ENCODE measurements at places on chromosomes 16 and 17.

GRCh38 chr17:44801880-44802279 is 28.2 kb downstream of the GJC1 start:
- DNase-seq = no peak

DNA sequence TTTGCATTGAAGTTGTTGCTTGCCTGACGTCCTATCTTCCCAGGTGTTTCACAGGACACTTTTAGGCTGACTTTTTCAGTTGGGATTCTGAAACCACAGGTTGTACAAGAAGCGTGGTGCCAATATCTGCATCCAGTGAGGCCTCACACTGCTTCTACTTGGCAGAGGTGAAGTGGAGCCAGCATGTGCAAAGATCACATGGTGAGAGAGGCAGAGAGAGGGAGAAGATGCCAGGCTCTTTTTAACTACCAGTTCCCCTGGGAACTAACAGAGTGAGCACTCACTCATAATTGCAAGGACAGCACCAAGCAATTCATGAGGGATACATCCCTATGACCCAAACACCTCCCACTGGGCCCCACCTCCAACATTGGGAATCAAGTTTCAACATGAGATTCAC is 5.8 kb upstream of the ABCA6 start:
- DNase-seq = no peak

DNA sequence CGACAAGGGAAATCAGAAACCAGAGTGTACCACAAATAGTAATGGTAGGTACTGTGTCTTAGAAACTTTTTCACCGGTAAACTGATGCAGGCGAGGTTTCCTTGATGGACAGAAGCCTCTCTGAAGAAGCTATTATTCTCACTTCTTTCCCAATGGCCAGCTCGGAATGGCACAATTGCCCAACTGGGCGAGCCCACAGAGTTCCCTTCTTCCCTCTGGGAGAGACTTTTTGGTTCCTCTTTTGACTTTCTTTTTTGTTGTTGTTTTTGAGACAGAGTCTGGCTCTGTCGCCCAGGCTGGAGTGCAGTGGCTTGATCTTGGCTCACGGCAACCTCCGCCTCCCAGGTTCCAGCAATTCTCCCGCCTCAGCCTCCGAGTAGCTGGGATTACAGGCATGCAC is 16.9 kb downstream of the SLC43A2 start:
- DNase-seq = no peak

DNA sequence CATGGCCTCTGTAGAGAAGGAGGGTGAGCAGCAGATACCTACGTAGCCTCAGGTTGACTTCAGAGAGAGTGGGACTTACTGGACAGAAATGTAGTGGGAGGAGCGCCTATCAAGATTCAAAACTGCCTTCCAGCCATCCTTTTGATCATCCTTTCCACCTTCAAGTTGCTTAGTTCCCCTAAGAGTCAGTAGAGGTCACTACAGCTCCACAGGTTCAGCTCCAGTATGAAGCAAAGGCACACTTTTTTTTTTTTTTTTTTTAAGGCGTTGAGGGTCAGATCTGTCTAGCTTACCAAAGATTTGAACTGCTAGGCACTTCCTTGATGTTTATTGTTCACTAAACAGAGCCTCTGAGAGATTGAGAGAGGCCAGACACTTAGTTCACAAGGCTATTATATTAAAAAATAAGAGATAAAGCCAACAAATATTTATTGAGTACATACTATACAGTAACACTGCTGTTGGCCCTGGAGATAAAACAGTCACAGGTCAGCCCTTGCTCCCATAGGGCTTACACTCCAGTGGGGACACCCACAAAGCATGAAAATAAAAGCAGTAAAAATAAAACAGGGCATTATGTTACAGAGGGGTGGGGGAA is 3.1 kb downstream of the RNF227 start:
- peak; percentile 87 for DNase-seq

- no peak for DNase-seq
Measured at GRCh38 chr16:28067604-28068379, 4.3 kb upstream of the GSG1L start.

DNA sequence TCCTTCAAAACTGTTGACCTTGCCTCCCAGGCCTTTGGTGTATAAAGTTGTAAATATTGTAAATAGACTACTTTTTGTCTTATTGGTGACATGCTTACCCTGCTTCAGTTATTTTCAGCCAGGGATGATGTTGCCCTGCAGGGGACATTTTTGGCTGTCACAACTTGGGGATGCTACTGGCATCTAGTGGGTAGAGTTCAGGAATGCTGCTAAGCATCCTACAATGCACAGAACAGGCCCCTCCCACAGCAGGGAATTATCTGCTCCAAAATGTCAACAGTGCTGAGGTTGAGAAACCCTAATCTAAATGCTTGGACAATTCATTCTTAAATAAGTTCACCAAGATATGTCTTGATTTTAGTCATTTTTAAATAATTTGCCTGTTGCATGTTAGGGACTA is 459.8 kb downstream of the PMP22 start:
- no peak for DNase-seq

DNA sequence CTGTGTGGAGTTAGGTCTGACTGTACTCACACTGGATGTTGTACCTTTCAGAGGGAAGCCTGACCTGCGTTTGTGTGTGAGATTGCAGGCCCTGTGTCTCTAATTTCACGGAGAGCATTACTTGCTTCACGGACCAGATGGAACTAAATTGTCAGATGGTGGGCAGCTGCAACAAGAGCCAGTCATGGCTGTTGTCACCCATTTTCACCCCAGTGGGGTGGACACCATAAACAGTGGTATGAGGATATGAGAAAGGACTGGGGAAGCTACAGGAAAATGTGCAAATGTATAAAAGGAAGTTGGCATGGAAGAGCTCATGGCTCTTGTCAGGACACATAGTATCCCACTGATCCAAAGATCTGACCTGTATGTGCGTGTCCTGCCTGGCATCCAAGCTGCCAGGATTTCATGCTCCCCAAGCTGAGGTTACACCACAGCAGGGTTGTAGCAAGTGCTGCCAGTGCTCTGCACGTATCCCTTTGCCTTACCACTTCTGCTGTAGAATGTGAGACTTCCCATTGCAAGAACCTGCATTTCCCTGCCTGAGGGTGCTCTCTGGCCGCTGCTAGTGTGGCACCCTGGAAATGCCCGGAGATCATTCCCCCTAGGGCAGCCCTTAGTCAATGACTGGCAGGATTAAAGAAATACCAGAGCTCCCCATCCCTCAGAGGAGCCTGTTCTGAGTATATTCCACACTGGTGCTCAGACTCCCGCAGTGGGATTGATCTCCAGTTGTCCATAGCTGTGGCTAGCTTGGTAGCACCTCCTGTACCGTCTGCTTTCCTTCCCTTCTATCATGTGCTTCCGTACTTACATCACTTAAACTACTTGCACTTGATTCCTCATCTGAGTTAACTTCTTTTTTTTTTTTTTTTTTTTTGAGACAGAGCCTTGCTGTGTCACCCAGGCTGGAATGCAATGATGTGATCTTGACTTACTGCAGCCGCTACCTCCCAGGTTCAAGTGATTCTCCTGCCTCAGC is 70.4 kb upstream of the TANC2 start:
- no peak for DNase-seq

- DNase-seq = peak; percentile 36
Measured at GRCh38 chr16:29790949-29791844, 646 bp downstream of the KIF22 start.

DNA sequence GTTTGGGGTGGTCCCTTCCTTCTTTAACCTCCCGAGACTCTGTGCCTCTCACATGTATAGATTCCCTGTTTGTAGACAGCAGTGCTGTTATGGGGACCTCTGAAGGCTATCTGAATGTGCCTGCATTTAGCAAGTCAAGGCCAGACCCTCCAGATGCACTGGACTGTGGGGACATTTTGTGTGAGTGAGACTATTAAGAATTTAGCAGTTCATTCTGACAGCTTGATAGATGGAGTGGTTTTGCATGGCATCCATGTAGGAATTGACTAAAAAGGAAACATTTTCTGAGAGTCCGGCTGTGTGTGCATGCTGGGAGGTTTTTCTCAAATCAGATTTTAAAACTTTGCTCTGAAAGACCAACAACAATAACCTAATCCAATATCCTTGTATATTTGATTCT is 226.3 kb downstream of the MSI2 start:
- no peak for DNase-seq

- DNase-seq = no peak
Measured at GRCh38 chr16:58451265-58451689, 48.7 kb upstream of the NDRG4 start.

- DNase-seq = peak; percentile 39
Measured at GRCh38 chr17:68398691-68399637, 58.3 kb downstream of the WIPI1 start.

DNA sequence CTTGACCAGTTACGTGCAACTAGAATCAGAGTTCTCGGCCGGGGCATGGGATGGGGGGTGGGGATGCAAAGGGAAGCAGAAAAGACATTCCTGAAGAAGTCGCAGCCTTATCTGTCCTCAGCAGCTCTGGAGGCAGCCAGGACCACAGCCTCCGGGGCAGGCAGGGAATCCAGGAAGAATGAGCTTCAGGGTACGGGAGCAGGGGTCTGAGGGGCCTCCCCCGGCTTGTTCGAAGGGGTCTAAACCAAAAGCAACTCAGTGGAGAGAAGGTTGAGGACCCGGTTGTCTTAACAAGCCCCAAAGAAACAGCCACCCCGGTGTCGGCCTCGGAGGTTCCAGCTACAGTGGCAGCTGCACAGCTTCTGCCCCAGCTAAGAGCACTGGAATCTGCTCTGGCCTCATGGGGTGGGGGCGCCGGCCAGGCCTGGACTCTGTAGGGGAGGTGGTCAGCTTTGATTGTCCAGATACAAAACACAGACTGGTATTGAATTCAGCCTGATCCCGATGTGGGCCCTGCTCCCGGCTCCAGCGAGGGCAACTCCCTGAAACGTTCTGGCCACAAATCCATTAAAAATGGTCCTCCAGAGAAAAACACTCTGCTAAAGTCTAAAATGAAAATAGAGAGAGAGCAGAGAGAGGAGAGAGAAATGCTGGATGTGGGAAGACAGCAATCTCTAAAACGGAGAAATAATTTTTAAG is 7.7 kb downstream of the HOXB4 start:
- DNase-seq = no peak

GRCh38 chr17:60832151-60832585 is 154.5 kb downstream of the BCAS3 start:
- no peak for DNase-seq

DNA sequence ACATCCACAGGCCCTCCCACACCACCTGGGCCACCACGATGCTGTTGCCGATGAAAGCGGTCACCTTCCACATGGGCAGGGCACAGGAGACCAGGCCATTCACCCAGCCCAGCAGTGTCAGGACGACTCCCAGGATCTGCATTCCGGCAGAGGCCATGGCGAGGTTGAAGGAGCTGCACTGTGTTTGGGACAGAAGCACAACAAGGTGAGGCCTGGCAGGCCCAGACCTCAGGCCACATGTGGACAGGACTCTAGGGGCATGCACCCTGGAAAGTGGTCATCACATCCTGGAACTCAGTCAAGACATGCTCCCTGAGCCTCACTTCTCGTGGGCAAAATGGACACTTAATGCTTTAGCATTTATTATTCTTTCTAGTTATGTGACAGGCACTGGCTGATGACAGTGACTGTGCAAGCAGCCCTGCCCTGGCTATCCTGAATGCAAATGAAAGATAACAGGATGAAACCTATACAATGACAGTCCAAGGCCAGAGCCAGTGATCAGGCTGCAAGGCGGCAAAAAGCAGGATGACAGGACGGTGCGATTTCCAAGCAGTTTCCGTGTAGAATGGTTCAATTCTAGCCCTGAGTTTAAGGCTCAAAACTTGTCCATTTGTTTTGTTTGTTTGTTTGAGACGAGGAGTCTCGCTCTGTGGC is 2.0 kb downstream of the CLDN6 start:
- no peak for DNase-seq

DNA sequence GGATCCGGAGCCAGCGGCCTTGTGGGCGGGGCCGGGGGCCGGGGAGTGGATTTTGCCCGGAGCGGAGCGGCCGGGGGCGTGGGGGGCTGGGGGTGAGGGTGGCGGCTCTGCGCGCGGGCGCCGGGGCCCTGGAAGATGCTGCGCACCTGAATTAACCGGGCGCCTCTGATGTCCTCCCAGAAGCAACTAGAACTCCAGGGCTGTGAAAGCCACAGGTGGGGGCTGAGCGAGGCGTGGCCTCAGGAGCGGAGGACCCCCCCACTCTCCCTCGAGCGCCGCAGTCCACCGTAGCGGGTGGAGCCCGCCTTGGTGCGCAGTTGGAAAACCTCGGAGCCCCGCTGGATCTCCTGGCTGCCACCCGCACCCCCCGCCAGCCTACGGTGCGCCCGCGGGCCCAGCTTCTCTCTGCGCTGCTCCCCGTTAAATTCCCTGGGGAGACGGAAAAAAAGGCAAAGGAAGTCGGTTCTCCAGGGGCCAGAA is 549 bp downstream of the SLC26A11 start:
- DNase-seq = no peak

- peak; percentile 33 for DNase-seq
Measured at GRCh38 chr17:82884341-82884969, 44.6 kb upstream of the ZNF750 start.

- peak; percentile 65 for DNase-seq
Measured at GRCh38 chr16:31265329-31266245, 5.8 kb downstream of the ITGAM start.

GRCh38 chr17:47423406-47424295 is 99.9 kb downstream of the EFCAB13 start:
- DNase-seq = no peak

DNA sequence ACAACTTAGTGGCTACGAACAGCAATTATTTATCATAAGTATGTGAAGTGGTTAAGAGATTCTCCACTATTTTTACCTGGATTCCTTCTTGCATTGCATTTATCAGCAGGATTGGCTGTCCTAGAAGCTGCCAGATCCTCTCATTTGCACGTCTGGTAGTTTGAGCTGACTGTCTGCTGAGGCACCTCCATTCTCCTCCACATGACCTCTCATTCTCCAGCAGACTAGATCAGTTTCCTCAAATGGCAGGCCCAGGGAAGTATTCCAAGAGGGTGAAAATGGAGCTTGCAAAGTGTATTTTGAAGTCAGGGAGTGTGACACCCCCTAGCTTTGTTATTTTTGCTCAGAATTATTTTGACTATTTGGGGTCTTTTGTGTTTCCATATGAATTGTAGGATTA is 870.1 kb downstream of the CDH11 start:
- no peak for DNase-seq

- DNase-seq = peak; percentile 56
Measured at GRCh38 chr16:88634141-88634993, 4.0 kb upstream of the IL17C start.

- no peak for DNase-seq
Measured at GRCh38 chr16:76441876-76442275, 164.7 kb downstream of the CNTNAP4 start.

Data from CD4-positive, alpha-beta T cell treated with Interleukin-17A for 1 hour (primary cell).